ENCODE measurements at places on chromosomes 7 and 10.

- DNase-seq = no peak
These were observed 182.4 kb upstream of the FRMD4A start for GRCh38 chr10:14513123-14513522.

GRCh38 chr7:20280475-20281351, 50.0 kb upstream of the ITGB8 start:
- DNase-seq = no peak

GRCh38 chr10:117442521-117442920, 67.3 kb upstream of the PDZD8 start:
- no peak for DNase-seq

DNA sequence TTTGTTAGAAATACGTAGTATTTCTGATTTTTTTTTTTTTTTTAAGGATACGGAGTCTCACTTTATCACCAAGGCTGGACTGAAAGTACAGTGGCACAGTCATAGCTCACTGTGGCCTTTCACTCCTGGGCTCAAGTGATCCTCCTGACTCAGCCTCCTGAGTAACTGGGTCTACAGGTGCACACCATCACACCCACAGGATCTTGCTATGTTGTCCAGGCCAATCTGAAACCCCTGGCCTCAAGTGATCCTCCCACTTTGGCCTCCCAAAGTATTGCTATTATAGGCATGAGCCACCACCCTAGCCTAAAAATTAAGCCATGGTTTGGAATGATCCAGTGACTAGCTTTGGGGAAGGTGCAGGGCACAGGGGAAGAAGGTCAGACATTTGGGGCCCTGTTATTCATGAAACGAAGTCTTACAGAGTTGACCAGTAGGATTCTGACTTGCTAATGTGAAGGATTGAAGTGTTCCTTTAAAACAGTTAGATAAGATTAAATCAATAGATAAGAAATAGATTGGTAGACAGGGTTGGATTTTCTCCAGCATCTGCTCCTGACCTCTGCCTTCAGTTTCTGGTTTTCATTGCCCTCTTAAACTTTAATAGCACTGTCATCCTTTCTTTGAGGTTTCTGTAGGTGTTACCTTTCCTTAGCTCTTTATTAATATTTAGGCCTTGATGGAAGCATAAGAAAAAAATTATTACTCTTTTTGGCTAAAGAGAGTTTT, 121.6 kb downstream of the LRRC4 start:
- DNase-seq = no peak
